ENCODE measurements at places on chromosomes 4 and X.

- no peak for DNase-seq
These were observed 84.8 kb upstream of the C1QTNF7 start for GRCh38 chr4:15343000-15343399.

GRCh38 chr4:94426783-94427182, 25.0 kb upstream of the PDLIM5 start:
- no peak for DNase-seq

GRCh38 chr4:3322059-3322550, 29.3 kb downstream of the RGS12 start:
- DNase-seq, result no peak

GRCh38 chr4:184879271-184879670, 53.5 kb upstream of the ACSL1 start:
- DNase-seq, result no peak

DNA sequence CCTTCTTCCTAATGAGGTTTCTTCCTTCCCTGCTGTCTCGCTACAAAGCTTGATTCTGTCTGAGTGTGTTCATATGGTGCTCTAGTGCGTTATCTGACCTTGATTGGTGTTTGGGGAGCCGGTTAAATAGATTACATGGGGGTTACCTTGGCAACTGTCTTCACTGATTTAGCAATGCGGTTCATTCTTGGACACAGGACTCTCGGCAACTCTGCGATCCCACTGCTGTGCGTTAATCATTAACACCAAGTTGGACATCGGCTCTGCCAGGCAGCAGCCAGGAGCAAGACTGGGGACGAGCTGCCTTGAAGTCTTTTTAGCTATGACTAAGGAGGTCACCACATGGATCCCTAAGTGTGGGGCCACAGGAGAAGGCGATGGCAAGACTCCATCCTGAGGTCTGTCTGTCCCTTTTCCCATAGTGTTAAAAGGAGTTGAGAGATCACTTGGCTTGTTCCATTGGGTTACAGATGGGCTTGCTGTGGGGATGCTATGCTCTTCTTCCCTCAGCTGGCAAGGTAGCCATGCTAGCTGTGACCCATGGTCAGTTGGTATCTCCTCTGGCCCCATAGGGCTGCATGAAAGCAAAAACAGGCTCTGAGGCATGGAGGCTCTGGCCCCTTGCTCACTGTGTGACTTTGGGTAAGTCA, 93.4 kb upstream of the MAMLD1 start:
- no peak for DNase-seq

- no peak for DNase-seq
These were observed 91.6 kb upstream of the PLAC1 start for GRCh38 chrX:134749706-134750445.

DNA sequence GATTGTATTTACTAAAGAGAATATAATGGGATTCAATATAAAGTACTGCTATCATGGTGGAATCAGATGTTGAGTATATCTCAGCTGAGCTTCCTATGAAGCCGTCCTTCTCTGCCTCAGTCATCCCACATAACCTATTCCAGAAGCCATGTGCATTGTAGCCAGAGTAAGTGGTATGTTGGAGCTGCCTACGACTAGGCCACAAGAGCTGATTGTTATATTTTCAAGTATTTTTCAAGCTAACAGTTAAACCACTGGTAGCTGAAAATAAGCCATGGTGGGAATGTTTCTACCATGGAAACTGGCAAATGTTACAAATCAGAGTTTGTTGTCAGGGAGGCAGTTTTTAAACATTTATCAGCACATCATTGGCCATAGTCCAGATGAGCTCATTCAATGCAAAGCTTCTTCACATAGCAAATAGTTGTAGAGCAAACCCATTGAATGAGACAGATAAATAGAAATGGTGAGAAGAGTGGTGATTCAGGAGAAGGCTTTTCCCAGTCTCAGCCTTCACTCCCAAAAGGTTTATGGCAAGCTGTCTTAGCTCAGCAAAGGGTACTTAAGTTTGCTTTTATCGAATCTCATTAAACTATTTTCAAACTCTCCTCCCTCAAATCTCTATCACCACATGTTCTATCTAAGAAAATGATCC, 436.4 kb downstream of the PCDH19 start:
- DNase-seq, result no peak

DNA sequence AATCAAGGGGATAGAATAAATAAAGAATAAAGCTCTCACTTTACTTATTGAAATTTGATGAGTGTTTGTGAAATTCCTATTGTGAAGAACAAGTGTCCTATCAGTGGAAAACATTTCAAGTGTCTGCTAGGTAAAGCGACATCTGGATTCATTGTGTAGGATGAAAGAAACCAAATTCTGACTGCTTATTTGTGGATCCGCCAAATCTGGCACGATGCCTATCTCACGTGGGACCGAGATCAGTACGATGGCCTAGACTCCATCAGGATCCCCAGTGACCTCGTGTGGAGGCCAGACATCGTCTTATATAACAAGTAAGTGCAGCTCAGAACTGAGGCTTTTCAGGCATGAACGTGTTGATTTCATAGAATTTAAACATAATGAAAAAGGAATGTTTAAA, 1.9 kb downstream of the CHRNA9 start:
- no peak for DNase-seq

- no peak for DNase-seq
These were observed 33.2 kb downstream of the PPARGC1A start for GRCh38 chr4:23856630-23857029.

DNA sequence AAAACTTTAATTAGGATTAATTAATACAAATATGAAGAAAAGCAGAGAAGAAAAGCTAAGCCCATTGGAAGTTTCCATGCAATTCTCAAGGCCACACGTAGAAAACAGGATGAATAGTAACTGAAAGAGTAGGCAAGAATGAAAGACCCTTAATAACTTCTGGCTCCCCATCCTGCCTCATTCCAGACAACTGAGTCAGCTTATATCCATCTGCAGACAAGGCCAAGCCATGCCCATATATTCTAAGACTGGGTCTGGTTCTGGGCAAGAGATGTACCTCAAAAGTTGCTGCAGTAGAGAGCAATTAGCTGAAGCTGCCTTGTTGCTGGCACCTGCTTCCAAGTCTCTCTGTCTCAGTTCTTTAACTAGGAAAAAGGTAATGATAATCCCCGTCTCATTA, 244.1 kb downstream of the GPC3 start:
- no peak for DNase-seq

- DNase-seq, result no peak
These were observed 160.4 kb downstream of the SHROOM3 start for GRCh38 chr4:76595435-76595834.
